ENCODE measurements at places on chromosomes 7 and 10.

DNA sequence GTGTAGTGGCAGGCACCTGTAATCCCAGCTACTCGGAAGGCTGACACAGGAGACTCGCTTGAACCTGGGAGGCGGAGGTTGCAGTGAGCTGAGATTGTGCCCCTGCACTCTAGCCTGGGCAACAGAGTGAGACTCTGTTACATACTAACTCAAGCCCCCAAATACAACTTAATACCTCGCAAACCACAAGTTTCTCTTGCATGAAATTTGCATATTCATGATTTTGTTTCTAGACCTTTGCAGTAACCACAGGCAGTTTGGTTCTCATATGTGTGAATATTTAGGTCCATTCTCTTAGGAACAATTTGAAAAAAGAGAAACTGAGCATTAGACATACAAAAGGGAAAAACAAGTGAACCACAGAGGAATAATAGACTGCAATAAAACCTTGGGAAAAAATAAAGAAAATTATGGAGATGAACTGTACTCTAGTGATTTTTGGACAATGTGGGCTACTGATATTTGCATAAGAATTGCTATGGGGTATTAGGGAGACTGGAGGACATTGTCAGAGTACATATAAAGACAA, 77.0 kb downstream of the ZNF277 start:
- DNase-seq: no peak

DNA sequence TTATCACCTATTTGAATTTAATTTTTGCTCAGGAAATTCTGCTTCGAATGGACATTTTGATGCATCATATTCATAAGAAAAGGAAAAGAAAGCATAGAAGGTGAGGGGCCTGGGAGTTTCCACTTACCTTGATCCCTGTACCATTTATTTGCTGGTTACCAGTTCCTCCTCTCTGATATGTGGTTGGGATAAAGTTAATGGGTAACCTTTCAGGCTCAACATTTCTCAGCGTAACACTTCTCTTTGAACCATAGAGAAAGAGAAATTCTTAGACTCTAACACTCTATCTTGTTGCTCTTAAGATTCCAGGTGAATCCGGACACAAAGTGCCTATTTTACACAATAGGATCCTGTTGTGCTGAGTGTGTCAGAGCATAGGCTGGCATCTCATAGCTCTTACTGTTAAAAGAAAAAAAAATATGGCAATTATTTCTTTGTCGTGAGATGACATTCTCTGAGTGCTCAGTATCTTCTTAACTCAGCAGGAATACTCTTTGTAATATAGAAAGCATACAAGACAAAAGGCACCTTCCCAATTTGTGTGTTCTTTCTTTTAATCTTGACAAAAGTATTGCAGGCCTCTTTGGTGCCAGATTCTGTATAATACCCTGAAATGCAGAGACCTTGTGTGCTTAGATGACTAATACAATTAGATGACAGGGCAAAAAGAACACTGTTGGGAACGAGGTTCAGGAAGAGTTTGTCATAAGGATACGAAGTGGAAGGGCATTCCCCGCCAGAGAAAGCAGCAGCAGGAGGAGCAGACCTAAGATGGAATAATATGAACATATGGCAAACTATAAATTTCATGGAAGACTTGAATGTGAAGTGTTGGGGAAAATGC, 689.6 kb downstream of the NRG3 start:
- DNase-seq: no peak

DNA sequence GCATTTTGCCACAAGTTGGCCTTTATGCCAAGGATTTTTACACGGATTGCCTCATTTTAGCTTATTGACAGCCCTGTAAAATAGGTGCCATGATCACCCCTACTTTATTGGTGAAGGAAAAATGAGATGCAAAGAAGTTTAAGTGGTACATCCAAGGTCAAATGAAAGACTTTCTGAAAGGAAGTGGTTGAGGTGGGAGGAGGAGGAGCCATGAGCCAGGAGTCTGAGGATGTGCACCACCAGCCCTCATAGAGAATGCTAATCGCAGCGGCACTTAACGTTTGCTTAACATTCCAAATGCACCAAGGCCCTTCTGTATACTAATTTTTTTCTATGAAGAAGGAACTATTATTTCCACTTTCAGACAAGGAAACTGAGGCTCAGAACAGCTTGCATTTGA, 31.0 kb upstream of the LRRC18 start:
- no peak for DNase-seq

DNA sequence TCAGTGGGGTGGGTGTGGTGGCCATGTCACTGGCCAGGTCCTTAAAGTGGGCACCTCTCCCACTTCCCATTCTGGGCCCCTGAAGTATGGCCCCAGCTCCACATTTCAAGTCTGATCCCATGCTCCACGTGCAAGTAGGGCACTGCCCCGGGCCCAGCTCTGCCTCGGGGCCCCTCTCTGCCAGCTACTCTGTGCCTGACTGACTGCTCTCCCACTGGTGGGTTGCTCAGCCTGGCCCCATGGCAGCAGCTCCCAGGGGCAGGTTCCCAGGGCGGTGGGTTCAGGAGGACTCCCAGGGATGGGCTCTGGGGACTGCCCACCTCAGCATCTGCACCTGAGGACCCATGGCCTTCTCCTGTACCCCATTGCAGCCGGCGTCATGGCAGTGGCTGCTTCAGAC, 110.2 kb upstream of the FAM180A start:
- DNase-seq: no peak

DNA sequence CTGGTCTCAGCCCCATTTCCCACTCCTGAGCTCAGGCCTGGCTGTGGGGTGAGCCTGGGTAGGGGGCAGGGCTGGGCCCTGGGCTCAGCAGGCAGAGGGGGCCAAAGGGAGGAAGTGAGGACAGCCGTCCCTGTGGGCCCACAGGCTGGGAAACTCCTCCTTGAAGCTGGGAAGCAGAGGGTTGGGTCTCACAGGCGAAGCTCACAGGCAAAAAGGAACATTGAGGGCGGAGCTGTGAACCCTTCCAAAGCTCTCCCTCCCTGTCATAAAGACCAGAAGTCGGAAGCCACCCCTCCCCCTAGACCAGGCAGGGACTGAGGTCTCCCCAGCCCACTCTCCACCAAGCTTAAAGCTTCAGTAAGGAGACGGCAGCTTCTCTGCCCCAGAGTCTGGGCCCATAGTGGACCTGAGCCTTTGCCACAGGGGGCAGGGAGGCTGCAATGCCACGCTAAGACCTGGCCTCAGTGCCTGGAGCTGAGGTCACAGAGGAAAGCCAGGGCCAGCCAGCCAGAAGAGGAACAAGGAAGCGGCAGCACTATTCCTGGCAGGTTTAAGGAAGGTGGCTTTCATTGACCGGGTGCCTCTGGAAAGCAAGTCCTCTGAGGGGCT, 1.0 kb upstream of the KCP start:
- no peak for DNase-seq

- DNase-seq: no peak
Measured at GRCh38 chr7:34026481-34027190, 121.3 kb downstream of the BMPER start.

All from stimulated activated CD4-positive, alpha-beta T cell treated with anti-CD3 and anti-CD28 coated beads, TNF-alpha, amount 100 ng/mL, for 4 hours (primary cell).